Esophagus squamous epithelium (tissue), 5 donors: ENCODE measurements at places on chromosomes 4 and X.

DNA sequence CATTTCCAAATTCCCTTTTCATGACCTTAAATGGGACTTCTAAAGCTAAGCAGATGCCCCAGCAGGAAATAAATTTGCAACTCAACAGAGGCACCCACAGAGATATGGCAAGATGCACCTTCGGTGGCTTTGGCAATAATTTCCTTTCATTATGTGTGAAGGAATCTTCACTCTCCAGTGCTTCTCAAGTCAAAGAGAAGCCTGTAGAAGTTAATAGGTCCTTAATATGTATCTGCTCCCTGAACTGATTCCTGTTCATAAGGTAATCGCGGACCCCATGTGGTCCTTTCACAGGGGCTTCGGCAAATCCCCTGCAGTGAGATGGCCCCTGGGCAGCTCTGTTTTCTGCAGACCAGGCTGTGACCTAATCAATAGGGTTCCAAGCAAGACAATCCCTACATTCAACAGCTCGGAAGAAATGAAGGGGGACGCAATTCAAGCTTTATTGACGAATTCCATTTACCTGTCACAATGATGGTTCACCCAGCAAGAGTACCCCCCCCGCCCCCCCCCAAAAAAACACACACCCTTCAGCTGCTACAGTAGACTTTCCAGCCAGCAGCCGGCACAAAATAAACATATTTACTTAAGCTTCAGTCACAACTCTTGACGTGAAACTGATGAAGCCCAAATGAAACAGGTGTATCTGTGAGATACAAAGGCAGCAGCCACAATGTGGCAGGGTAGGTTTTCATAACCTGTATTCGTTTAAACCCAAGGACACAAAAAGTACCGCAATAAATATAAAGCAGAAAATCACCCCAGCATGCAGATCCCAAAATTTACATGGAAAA, 35.3 kb downstream of the FAT1 start:
- no peak for DNase-seq

GRCh38 chr4:22962295-22962694, 269.6 kb downstream of the GBA3 start:
- no peak for DNase-seq

- DNase-seq: no peak
These were observed 5.2 kb downstream of the TNIP2 start for GRCh38 chr4:2750719-2751605.

- no peak for DNase-seq
These were observed 408 bp downstream of the TMEM33 start for GRCh38 chr4:41935652-41936021.

- no peak for DNase-seq
These were observed at the start of gene GPR101 for GRCh38 chrX:137033774-137034507. Gene GPR101, minus strand, starts transcription at chrX:137033995. Its CDS starts 2,321 bp downstream, at chrX:137031674.

GRCh38 chr4:180052629-180053028, 2190.6 kb upstream of the TENM3 start:
- DNase-seq: no peak

GRCh38 chrX:70452143-70452733, 7.6 kb downstream of the DLG3 start:
- DNase-seq: no peak

DNA sequence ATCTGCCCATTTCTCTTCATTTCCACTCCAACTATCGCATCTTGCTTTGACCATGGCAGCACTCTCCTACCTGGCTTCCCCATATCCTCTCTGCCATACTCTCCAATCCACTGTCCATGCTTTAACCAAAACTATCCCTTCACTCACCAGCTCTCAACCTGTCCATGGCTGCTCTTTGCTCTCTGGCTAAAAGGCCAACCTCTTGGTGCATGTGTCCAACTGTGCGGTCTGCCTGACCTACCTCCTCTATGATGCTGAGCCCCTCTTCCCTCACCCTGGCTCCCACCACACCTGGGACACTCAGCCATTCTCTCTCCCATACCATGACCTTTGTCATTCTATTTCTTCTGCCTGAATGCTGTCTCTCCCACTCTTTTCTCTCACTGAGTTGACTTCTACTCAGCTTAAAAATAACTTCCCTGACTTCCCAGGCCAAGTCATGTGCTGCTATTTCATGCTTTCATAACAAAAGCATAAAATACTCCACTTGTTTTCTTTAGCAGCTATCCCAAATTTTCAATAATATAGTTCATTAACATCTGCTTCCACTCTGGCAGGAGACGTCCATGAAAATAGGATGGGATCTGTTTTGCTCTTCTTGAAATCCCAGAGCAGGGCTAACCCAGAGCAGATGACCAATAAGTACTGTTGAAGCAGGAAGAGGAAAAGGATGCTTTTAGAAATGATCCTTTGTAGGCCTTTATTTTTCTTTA, 29.8 kb upstream of the KLF3 start:
- no peak for DNase-seq

DNA sequence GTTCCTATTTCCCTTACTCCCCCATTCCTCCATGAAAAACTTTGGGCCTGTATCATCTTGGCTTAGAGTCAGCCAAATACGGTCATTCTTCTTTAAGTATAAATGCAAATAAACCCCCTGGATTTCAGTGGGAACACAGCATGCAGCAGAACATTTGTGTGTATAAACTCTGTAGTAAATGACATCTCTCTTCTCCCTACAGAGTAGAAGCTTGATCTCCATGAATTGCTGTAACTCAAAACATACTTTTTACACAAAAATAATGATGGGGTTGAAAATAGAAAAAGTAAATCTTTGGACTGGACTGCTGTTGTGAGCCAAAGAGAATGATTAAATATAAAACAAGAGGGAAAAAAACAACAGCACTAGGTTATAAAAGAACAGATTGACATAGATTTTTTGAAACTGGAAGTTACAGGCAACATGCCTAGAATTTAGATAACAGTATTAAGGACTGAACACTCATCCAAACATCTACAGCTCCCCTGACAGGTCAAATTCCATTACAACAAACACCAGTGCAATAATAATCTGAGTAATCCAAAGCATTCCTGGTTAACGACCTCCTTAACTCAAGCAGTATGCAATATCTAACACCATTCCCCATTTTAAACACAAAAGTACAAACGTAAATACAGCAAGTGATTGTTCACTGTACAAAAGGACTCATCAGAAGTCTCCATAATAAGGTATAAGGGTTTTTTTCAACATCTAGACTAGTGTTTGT, 30.7 kb downstream of the TSPAN5 start:
- DNase-seq: no peak

GRCh38 chr4:148258535-148258934, 183.7 kb downstream of the NR3C2 start:
- no peak for DNase-seq

- DNase-seq: no peak
These were observed 27.0 kb downstream of the MAGEE1 start for GRCh38 chrX:76454456-76454927.

DNA sequence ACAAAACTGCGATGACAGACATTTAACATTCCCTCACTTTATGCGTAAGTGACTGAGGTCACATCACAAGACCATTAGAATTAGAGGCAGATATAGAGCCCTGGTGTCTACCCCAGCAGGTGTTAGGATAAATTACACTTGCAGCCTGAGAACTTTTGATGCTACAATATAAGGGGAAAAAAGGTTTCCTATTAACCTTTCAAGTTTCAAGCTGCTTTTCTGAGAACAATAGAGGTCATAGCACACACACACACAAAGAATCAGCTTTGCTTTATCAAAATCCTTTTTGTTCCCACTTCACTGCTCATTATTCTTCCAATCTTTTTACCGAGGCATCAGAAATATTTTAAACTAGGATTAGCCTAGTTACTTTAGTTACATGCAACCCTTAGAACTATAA, 119.8 kb downstream of the COL25A1 start:
- DNase-seq: no peak

- DNase-seq: no peak
These were observed 95.8 kb upstream of the ELOVL6 start for GRCh38 chr4:110294165-110294564.

- DNase-seq: no peak
These were observed 8.5 kb upstream of the NEIL3 start for GRCh38 chr4:177301126-177301639.

DNA sequence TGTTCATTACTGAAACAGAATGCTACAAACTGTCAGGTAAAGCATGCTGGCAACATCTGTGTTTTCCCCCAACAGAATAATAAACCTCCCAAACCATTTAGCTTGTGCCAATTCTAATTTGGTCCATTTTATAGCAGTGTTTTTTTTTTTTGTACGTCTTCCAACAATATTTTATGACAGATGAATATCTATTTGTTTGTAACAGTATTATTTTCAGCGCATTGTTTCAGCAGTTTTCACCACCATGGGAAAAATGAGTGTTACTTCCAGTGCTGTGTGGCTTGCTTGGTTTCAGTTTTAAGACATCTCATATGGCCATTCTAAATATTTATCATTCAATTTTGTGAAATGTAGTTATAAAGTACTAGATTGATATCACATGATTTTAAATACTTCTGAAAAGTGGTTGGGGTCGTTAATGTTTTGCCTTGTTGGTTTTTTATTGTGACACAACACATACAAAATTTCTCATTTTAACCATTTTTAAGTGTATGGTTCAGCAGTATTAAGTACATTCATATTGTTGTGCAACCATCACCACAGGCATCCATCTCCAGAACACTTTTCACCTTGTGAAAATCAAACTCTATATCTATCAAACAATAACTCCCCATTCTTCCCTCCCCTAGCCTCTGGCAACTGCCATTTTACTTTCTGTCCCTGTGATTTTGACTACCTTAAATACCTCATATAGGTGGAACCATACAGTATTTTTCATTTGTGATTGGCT, 25.6 kb upstream of the TBC1D19 start:
- DNase-seq: no peak
